ENCODE measurements at places on chromosomes 4 and X.

GRCh38 chrX:105228602-105229001 lies 8.1 kb upstream of the TEX13A start:
- no peak for DNase-seq

GRCh38 chrX:103554687-103555424 lies 30.5 kb upstream of the TCEAL4 start:
- DNase-seq, result peak; percentile 36

- DNase-seq, result peak; percentile 64
These were observed 194.7 kb downstream of the PTTG2 start for GRCh38 chr4:38154681-38155588.

GRCh38 chr4:81595287-81595686 lies 123.6 kb upstream of the RASGEF1B start:
- no peak for DNase-seq

DNA sequence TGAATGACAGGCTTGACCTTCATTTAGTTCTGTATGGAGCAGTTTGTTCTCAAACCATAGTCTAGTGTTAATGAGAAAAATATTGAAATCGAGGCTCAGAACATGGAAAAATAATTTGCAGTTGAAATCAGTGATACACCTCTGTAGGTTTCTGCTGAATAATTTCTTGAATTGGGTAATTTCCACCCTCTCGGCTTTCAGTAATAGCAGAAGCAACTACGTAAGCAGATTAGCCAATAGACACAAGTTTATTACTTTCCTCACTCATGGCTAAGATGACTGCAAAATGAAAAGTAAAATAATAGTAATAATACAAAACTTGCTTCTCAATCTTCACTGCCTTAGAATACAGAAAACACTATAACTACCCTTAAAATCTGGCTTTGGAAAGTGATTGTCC lies 46.0 kb downstream of the USP38 start:
- DNase-seq, result no peak

- no peak for DNase-seq
These were observed 8.1 kb upstream of the FGFR3 start for GRCh38 chr4:1784789-1785591.

DNA sequence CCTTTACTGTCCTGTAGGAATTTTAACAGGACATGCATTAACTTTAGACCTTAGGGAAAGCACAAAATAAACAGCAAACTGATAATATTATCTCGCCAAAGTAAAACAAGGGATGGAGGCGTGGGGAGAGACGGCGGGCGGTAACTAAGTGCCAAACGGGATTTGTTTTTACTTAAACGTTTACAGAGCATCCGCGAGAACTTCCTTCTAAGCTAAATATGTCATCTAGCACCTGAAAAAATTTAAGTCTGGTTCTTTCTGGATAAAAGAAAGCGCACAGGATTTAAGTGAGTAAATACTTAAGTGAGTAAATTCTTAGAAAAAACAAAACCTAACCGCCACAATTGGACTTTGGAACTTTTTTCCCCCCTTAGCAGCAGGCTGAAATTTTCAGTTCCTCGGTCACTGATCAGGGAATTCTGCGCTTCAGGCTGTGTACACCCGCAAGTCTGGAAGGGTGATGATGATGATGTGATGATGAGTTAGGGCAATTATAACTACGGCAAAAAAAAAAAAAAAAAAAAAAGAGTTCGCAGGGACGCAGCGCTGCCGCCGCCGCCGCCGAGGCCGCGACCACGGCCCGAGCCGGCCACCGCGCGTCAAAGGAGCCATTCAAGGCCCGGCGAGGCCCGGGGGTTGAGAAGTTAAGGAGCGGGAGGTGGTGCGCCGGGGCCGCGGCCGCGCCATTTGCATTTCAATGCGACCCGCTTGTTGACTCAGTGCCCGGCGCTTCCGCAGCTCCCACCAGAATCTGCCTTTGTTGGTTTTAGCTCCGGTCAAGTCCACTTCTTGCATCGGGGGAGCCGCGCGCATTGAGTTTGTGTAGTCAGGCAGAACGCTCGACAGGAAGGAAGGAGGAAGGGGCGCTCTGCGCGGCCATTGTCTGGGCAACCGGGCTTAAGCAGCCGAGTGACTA lies 108.8 kb downstream of the SPRY1 start:
- peak; percentile 38 for DNase-seq

DNA sequence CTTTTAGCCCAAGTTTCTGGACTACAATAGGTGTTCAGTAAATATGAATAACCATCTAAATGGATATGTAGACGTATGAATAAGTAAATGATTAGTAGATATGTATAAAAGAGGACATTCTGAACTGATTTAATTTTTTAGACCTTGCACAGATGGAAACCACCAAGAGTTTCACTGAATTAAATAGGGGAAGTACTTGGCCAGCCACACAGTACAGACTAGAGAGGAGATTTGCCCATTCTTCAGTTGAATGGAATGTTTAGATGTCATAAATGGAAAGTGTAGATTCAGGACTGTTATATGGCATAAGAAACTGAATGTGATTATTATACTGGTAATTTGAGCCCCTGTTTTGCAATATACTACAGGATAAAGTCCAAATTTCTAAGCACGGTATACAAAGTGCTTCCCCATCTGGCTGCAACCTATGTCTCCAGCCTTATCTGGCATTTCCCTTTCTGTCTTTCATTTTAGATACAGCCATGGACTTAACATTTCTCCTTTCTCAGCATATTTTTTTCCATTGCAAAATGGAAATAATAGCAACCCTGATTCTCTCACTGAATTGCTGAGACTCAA lies 137.8 kb upstream of the HS3ST1 start:
- DNase-seq, result no peak

GRCh38 chr4:106463622-106464021 lies 95.0 kb upstream of the GIMD1 start:
- no peak for DNase-seq

- no peak for DNase-seq
These were observed 362.9 kb downstream of the DHRSX start for GRCh38 chrX:2137882-2138281.

DNA sequence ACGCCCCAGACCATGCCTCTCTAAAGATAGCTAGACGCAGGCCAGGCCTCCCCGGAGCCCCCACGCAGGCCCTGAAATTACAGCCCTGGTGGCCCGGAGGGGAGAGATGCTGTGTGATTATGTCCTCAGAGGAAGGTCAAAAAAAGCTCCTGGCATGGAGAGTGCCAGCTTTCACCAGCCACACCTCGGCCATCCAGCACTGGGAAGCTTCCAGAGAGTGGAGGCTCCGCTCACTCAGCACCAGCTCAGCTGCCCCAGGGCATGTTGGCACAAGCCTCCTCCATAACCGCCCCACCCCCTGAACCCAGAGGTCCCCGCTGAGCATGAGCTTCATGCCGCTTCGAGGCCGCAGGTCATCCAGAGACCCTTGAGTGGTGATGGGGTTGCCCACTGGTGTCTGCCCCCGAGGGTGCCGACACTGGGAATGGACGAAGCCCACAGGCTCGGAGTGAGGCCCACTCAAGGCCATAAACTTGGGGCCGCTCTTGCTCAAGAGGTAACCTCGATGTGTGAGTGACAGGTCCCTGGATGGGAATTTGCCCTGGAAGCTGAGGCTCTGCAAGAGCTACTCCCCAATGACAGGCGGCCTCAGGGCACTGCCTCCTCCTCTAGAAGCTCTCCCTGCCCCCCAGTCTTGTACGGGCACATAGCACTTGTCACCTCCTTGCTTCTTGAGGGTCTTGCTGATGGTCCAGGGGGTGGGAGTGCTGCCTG lies 4.4 kb upstream of the BGN start:
- DNase-seq, result no peak

- peak; percentile 56 for DNase-seq
These were observed 15.2 kb upstream of the ANXA10 start for GRCh38 chr4:168076989-168077725.

DNA sequence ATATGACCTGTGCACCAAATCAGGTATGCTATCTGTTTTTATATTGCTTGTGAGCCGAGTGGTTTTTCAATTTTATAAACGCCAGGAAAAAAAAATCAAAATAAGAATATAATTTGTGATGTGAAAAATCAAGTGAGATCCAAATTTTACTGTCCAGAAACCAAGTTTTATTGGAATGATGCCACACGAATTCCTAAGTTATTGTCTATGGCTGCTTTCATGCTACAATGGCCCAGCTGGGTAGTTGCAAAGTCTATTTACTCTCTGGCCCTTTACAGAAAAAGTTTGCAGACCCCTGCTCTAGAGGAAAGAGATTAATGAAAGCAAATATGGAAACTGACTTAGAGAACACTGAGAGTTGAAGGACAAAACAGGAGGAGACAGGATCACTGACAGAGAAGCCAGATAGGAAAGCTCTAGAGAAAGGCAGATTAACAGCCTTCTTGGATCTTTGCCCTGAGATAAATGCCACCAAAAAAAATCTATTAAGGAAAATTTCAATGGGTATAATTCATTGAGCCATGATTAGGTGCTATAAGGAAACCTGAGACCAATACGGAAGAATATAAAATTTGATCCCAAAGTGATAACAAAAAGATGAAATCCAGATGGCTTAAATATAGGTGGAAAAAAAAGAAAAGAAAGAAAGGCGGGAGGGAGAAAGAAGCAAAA lies 29.8 kb downstream of the PRSS12 start:
- DNase-seq, result peak; percentile 40

GRCh38 chr4:65071564-65071963 lies 598.7 kb downstream of the EPHA5 start:
- no peak for DNase-seq

- peak; percentile 99 for DNase-seq
These were observed 155.1 kb downstream of the SHROOM3 start for GRCh38 chr4:76589872-76590797.

GRCh38 chrX:150544835-150545770 lies 23.3 kb upstream of the MTM1 start:
- no peak for DNase-seq

GRCh38 chr4:1244081-1244977 lies 4.6 kb downstream of the CTBP1 start:
- DNase-seq, result no peak

- no peak for DNase-seq
These were observed 608.6 kb upstream of the NR3C2 start for GRCh38 chr4:149050840-149051239.

DNA sequence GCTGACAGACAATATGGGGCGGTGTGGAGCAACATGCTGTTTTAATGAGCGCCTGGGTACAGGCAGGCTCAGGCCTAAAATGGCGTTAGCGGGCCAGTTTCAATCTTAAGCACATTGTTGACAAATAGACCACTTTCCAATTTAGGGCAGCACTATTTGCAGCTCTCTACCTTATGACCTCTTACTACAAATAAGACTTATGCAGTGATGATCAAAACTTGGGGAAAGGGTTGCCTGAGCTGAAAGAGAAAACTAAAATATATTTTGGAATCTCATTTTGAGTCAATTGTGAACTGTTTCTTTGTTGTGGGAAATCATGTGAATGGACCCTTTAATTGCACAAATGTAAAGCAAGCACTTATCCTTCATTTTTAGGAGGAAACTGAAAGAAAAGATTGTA lies 25.5 kb upstream of the GPAT3 start:
- DNase-seq, result no peak

DNA sequence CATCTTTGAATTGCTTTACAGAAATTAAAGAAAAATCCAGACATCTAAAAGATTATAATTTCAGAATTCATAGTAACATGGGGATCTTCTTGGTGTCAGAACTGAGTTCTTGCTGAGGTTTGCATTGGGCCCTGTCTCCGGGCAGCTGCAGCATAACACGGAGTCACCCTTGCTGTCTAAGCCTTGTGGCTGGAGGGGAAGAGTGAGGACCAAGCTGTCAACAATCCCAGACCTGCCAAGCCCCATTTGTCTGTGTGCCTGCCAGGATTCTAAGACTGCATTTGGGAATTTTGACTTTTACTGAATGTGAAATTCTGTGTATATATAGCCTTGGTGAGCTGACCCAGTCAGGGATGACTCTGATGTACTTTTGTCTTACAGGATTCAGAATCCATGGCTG lies 25.2 kb upstream of the NAP1L5 start:
- no peak for DNase-seq

DNA sequence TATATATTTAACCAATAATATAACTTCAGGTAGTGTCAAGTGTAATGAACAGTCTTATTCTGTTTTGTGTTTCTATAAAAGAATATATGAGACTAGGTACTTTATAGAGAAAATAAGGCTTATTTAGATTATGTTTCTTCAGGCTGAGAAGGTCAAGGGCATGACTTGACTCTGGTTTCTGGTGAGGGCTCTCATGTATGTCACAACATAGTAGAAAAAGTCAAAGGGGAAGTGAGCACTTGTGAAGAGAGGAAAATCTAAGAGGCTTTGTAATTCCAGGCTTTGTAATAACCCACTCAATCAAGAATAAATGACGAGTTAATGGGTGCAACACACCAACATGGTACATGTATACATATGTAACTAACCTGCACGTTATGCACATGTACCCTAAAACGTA lies 27.6 kb downstream of the PRR32 start:
- no peak for DNase-seq

GRCh38 chr4:145732001-145732815 lies 52.3 kb downstream of the C4orf51 start:
- no peak for DNase-seq

DNA sequence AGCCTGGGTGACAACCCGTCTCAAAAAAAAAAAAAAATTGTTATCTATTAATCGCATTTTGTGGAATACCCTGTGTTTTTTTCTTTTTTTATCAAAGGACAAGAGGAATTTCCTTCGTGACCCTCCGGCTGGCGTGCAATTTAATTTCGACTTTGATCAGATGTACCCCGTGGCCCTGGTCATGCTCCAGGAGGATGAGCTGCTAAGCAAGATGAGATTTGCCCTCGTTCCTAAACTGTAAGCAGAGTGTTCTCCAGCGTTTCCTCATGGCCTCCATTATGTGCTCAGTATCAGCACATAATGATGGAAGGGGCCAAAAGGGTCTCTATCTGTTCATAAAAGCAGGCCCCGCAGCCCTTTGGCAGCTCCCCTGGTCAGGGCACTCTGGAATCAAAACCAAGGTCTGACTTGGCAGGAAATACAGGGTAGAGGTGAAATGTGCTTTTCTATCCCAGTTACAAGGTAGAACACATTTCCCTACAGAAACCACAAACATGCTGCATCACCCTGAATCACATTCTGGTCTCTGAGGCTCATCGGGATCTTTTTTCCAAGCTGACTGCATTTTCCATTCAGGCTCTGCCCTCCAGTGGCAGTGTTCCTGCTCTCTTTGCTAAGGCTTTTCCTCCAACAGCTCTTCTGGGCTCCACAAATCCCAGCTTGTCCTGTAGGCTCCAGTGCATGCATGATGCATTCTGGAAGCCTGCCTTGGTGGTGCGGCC lies 24.4 kb downstream of the SYAP1 start:
- DNase-seq, result peak; percentile 62

DNA sequence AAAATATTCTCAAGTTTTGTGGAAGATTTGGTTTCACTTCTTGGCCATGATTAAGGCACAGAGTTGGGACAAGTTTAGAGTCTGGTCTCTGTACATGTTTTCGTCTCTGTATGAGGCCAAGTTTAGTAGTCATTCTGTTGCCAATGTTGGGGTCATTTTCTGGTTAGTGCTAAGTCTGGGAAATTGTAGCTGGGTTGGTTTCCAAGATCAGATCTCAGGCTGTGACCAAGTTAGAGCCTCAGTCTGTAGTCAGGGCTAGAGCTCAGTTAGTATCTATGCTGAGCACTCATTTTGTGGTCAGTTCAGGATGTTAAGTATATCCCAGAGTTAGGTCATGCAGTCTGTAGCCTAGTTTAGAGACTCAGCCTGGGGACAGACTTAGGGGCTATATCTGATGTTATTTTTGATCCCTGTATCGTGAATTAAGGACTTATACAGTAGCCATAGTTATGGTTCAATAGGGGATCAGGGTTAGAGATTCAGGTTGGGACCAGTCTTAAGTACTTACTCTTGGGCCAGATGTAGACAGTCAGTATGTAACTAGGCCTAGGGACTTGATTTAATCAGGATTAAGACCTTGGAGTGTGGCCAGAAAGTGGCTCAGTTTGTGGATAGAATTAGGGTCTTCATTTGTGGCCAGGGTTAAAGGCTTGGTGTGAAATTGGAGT lies 6.6 kb upstream of the ENOX2 start:
- peak; percentile 51 for DNase-seq
